ENCODE measurements at places on chromosomes 7 and 10. TPM values are rescaled to one million over a fixed set of nuclear protein-coding genes. Genes with fewer than 3 reads are reported as not detected.

DNA sequence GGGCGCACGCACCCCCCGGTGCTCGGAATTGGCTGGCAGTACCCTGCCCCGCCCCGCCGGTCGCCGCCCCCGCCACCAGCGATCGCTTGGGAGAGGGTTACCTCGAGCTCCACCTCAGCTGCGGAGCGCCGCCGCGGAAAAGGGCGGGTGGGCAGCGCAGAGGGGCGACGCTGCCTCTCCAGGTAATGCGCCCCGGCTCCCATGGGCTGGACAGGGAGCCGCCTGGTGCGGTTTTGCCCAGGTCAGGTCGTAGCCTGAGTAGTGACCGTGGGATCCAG lies 1.3 kb downstream of the PFKFB3 start:
- peak; percentile 83 for DNase-seq

DNA sequence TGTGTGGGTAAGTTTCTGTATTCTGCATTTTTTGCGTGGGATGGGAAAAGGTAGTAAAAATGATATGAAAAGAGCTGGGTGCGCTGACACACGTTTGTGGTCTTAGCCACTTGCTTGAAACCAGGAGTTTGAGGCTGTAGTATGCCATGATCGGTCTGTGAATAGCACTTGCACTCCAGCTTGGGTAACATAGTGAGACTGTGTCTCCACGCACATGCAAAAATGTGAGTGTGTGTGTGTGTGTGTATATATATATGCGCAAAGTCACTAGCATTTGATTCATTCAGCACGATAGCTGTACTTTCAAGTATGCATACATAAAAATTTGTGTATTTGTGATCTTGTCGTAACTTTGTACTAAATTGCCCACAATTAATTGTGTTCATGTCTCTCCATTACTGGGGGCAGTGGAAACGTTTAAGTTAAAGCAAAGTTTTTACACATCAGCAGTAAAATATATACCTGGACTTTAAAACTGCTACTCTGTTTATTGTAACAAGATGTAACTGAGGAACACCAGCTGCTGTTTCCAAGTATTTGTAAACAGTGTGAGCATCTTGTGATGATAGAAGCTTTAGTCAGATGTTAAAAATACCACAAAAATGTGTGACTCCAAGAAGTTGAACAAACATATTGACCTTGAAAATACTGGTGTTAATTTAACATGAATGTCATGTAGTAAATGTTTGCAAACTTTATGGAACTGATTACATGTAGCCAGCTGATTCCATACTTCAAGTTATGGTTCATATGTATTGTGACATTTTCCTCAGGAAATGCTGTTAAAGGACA lies 1.6 kb downstream of the ZRANB1 start:
- no peak for DNase-seq

- DNase-seq, result no peak
These were observed 659.5 kb upstream of the MBL2 start for GRCh38 chr10:53432035-53432434.

DNA sequence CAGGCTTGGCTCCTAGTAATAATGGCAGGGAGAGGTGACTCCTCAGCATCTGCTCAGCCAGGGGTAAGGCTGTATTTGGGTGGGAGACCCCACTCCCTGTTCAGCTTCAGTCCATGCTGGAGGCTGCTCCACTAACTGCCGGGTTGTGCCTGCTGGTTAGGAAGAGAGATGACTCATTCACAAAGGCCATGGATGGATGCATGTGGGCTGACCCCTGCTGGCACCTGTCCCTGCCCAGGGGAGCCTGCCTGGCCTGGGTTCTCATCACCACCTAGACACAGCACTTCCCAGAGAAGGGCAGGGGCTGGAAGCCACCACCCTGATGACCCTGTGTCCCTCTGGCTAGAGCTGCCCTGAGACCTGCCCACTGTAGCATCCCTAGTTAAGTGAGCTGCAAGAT lies 59.0 kb downstream of the VSTM4 start:
- DNase-seq, result no peak

Gene GDF2
- not detected for total RNA-seq

DNA sequence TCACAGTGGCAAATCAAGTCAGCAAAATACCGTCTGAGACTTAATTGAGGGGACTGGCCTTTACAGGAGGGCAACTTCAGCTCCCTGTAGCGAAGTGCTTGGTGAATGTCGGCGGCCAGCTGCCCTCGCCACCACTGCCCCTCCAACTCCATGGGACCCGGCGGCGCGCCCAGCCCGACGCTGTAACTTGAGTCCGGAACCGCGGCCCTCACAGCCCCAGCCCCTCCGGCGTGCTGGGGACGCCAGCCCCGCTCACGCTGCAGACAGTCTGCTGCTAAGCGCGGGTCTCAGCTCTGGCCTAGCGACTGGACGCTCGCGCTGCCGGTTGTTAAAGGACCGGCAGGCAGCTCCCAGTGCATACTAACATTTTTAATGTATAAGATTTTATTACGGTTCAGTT lies 113.4 kb upstream of the NUPR2 start:
- no peak for DNase-seq

DNA sequence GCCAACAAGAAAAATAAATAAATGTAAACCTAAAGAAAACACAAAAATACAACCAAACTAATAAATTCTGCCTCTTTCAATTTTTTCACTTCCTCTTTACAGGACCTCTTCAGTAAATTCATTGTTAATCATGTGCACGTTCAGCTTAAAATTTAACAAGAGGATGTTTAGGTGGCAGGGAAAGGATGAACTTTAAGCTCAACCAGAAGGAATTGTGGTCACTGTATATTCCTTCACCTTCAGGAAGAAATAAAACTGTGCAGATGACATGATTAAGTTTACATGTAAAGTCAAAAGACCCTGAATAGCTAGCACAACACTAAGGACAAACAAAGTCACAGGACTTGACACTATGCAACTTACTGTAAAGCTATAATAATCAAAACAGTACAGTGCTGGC lies 33.0 kb downstream of the KIF5B start:
- no peak for DNase-seq

DNA sequence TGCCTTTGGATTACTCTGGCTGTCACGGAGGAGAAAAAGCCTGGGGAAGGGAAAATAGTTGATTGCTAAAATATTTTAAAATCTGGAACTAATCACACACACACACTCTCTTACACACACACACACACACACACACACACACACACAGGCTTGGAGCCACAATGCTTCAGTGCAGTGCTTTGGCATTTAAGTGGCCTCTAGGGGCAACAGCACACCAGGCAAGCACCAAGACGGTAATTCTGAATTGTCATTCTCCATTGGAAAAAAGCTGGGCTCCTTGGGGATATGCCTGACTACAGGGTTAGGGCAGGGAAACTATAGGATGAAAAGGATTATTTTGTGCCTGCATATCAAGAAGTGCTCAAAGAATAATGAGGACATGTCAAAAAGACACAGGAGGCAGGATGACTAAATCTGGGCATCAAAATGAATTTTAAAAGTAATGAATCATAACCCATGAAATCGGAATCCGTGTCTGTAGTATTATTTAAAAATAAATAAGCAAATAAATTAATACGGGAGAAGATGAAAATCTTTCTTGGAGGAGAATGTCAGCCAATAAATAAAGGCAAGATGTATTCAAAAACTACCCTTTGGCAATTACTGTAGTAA lies 30.4 kb upstream of the DDC start:
- no peak for DNase-seq

Gene PMS2
- total RNA-seq, result 6.2 TPM

Gene HIBADH
- 108 TPM for total RNA-seq

Gene ATXN7L1
- 6.7 TPM for total RNA-seq

DNA sequence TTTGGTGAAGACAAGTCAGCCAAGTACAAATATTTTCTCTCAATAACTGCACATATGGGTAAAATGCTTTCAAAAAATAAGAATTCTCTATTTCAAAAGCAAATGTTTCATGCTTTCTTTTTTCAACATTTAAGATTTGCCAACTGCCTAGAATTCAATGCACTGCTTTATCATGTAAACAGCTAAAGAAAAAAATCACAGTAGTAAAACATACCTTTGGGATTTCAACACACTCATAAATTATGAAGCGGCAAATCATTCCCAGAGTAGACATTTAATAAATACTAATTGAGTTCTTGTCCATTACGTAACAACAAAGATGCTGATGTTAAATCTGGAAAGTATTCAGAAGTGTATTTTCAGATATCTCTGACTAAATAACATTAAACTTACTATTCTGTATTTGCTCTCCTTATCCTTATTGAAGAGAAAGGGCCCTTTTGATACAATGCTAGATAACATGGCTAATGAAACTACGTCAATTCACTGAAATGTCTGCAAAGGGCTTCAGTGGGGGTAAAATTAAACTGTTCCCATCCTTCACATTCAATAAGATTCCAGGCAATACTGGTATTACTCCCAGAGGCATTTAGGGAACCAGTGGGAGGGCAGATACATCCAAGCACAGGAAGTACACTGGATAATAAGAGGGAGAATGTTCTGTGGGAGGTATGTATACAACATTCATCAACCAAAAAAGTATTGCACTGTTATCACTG lies 13.9 kb downstream of the NAPEPLD start:
- DNase-seq, result no peak

Gene KIAA1217
- total RNA-seq, result 45.0 TPM

- DNase-seq, result no peak
These were observed 166.3 kb upstream of the RNF32 start for GRCh38 chr7:156474241-156474743.

Gene GPR37
- total RNA-seq, result not detected

- no peak for DNase-seq
These were observed 802.3 kb upstream of the SORCS1 start for GRCh38 chr10:107966826-107967225.

DNA sequence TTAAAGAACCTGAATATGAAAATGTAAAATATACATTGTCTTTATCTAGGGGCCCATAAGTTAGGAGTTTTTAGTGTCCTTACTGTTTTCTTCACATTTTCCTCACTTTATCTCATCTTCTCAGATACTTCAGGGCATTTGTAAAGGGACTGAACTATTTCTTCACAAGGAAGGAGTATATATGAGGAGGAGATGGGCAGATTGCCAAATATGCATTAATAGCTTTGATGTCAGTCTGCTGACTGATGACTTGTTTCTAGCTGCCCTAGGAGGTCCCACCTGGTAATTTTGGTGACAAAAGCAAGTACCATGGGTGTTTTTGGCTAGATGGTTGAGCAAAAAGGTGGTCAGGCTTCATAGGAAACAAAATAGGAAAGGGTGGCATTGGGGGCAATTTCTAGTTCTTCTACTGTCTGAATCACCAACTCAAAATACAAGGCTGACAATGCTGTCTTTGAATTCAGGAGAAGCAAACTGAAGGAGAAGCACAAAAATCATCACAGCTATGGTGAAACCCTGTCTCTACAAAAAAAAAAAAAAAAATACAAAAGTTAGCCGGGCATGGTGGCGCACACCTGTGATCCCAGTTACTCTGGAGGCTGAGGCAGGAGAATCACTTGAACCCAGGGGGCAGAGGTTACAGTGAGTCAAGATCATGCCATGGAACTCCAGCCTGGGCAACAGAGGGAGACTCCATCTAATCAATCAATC lies 10.4 kb upstream of the STRIP2 start:
- DNase-seq, result no peak

GRCh38 chr7:135980665-135981180 lies 3.6 kb upstream of the MTPN start:
- no peak for DNase-seq

Gene MOGAT3
- total RNA-seq, result not detected

- peak; percentile 72 for DNase-seq
These were observed 6.1 kb downstream of the GSTO2 start for GRCh38 chr10:104274762-104275721.

- peak; percentile 88 for DNase-seq
These were observed 126.2 kb downstream of the PRPF18 start for GRCh38 chr10:13712837-13713581.

DNA sequence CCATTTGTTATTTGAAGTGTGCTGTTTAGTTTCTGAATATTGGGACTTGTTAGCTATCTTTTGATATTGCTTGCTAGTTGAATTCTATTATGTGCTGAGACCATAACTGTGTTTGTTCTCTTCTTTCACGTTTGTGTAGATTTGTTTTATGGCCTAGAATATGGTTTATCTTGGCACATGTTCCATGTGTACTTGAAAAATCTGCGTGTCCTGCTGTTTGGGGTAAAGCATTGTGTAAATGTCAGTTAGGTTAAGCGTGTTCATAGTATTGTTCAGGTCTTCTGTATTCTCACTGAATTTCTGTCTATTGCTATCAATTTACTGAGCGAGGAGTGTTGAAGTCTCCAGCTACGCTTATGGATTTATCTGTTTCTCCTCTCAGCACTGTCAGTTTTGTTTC lies 19.4 kb downstream of the MMP21 start:
- DNase-seq, result no peak

- no peak for DNase-seq
These were observed 652.1 kb downstream of the SDK1 start for GRCh38 chr7:3953133-3953532.

Gene CXCL12
- total RNA-seq, result 144 TPM

GRCh38 chr10:110774069-110775019 lies 97.4 kb upstream of the PDCD4 start:
- no peak for DNase-seq

GRCh38 chr7:136865236-136865635 lies 3.2 kb upstream of the CHRM2 start:
- no peak for DNase-seq

Gene CLDN3
- not detected for total RNA-seq

Gene DENND11
- total RNA-seq, result 9.1 TPM

GRCh38 chr7:25482631-25483030 lies 254.3 kb upstream of the NPVF start:
- DNase-seq, result no peak

Gene GARS1
- total RNA-seq, result 32.3 TPM

DNA sequence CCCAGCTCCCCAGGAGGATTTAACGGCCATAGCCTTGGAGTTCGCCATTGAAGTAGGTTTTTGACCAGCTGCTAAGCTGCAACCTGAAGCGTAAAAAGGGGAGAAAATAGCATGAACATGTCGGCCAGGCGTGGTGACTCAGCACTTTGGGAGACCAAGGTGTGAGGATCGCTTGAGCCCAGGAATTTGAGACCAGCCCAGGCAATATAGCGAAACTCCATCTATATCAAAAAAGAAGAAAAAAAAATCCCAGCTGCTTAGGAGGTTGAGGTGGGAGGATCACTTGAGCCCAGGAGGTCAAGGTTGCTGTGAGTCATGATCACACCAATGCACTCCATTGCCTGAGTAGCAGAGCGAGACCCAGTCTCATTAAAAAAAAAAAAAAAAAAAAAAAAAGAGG lies 32.2 kb upstream of the MCU start:
- DNase-seq, result no peak

GRCh38 chr7:145497911-145498525 lies 618.6 kb upstream of the CNTNAP2 start:
- DNase-seq, result no peak

- DNase-seq, result no peak
These were observed 100.4 kb upstream of the DDC start for GRCh38 chr7:50665403-50666123.

- DNase-seq, result peak; percentile 32
These were observed 17.2 kb downstream of the CRHR2 start for GRCh38 chr7:30665043-30665442.

- no peak for DNase-seq
These were observed 277.1 kb upstream of the POM121L12 start for GRCh38 chr7:52758356-52758755.

- DNase-seq, result no peak
These were observed 84.1 kb downstream of the PTPRE start for GRCh38 chr10:127990846-127991542.

Gene AFAP1L2
- 5.7 TPM for total RNA-seq

All from Right ventricle myocardium inferior (tissue), 1 donor.